ENCODE measurements at places on chromosomes 2 and 18.

- DNase-seq = no peak
Observed at GRCh38 chr2:25894135-25894830, 16.0 kb upstream of the ASXL2 start.

GRCh38 chr18:6929370-6930102 is 188.1 kb downstream of the LAMA1 start:
- DNase-seq = no peak

DNA sequence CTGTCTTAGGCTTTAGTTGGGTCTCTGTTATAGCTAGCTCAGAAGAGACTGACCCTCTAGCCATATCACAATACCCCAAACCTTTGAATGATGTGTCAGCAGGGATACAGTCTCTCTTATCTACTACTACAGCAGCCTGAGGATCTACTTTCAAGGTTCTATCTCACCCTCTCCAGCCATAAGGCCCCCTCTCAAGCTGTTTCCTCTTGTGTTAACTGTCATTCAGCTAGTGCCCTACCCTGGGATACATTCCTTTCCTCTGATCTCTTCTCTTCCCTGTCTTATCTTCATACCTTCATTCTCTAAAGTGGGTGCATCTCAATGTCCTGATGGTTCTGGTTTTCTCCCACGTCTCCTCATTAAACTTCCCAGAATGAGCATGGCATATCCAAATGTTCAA is 434.7 kb downstream of the NRXN1 start:
- DNase-seq = no peak

DNA sequence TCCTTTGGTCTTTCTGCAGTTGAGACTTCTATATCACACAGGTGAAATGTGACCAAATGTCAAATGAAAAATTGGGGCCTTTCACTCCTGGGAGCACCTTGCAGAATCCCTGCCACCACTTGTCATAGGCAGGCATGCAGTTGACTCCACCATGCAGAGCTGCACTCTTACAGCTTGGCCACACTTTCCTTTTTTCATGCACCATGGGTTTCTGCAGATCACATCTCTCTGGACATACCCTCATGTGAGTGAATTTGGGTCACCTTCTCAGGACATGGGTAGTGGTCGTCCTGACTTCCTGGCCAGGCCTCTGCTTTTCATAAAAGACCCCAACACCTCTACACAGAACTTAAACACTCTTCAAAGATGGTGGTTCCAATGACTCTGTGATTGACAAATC is 155.1 kb upstream of the RAB12 start:
- no peak for DNase-seq

- no peak for DNase-seq
Observed at GRCh38 chr18:4721545-4721944, 266.4 kb upstream of the DLGAP1 start.

DNA sequence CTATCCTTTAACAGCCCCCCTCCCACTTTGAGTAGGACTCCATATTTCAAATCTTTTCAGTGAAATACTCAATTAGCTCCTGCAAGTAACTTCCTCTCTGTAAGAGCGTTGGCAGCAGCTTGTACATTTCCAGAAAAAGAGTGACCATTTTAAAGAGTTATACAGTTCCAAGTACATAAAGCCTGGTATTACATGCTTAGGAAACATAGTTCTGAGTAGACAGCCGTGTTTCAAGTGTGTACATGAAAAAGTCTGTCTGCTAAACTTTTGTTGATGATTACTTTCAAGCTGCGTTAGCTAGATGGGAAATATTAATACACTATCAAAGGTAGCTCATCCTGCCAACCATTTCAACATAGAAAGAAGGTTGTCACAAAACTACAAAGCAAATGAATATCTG is 112.8 kb downstream of the ZNF521 start:
- DNase-seq = no peak

DNA sequence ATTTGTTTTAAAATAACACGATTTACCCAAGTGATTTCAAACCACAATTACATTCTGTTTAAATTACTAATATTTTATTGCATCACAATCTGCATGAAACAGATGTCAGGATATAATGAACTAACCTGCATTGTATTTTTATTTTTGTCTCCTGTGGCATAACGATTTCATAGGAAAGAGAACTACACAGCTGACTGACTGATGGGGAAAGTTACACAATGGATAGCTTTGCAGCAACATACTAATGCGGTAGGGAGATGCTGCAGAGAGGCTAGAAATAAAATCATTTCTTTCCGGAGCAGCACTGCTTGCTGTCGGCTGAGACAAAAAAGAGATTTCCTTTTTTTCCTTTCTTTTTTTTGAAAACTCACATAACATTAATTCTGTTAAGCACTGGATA is 36.9 kb downstream of the SCN1A start:
- no peak for DNase-seq

- DNase-seq = peak; percentile 4
Observed at GRCh38 chr18:6414118-6414722, 491 bp downstream of the L3MBTL4 start.

DNA sequence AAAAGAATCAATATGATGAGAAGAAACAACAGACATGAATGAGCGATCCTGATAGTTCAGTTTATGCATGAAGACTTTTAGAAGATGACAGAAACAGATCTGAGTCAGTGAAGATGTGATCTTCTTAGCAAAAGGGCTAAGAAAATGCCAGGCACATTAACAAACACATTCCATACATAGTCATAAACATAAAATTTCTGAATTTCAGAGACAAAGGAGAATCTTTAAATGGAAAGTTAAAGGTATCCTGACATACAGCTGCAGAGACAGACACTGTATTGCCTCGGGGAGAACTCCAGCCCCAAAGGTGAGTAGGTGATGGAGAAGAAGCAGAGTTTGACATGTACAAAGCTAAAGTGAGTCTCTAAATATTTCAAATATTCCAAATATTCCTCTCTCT is 40.6 kb upstream of the FN1 start:
- no peak for DNase-seq

DNA sequence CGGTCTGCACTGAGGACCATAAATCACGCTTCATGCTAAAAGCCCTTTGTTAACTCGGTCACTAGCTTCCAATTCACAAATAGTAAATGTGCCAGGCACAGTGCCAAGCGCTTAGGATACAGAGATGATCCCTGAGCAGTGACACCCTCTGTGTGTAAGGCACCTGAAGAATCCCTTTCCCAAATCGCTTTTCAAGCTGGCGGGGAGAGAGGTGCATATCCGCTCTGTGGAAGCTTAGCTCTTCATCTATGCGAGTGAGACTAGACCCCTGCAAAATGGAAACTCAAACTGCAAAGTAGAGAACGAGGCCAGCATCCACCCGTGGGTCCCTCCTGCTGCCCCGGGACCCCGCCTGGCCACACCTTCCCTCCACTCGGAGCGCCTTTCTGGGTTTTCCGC is 2.4 kb downstream of the PIEZO2 start:
- no peak for DNase-seq

- no peak for DNase-seq
Observed at GRCh38 chr2:98804265-98804650, 73.3 kb upstream of the MGAT4A start.

- no peak for DNase-seq
Observed at GRCh38 chr2:59353306-59353921, 1112.3 kb upstream of the FANCL start.

DNA sequence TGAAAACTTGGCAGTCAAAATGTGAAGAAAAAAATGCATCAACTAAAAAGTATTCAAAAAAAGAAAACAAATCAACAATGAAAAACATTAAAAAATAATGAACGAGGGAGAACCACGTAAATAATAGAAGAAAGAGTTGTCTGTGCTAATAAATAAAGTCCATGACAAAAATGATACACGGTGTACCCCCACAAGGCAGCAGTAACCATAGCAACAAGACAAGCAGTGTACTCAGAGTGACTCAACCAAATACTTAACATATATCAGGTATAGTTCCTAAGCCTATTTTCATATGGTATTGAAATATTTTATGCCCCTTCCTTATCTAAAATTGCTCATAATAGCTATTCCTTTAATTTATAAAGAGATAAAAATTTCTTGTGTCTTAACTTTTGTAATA is 162.3 kb upstream of the TMEM200C start:
- DNase-seq = no peak

DNA sequence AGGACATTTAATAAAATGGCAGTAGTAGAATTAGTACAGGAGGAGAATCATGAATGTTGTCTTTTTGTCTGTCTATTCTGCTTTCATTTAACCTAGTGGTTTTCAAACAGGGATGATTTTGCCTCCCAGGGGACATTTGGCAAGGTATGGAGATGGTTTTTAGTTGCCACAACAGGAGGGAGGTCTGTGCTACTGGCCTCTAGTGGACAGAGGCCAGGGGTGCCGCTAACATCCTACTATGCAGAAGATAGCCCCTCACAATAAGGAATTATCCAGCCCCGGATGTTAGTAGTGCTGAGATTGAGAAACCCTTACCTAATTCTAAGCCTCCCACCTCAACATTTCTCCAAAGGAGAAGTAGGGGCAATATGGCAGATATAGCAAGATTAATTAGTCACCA is 18.3 kb downstream of the FASTKD2 start:
- DNase-seq = no peak

DNA sequence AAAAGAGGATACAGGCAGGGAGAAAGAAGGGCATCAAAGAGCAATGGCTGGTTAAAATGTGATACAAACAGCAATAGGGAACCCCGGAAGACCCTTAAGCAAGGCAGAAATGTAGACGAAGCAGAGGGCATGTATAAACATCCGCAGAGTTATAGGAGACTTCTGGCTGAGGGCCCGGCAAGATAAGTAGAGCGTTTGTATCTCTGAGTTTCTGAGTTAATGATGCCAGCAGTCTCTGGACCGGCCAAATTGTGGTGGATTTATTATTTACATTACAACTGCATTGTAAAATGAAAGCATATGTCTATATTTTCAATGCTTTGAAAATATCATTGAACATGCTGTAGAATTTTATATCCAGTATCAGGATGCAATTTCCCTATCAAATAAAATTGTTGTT is 148.0 kb upstream of the KCTD1 start:
- DNase-seq = no peak

DNA sequence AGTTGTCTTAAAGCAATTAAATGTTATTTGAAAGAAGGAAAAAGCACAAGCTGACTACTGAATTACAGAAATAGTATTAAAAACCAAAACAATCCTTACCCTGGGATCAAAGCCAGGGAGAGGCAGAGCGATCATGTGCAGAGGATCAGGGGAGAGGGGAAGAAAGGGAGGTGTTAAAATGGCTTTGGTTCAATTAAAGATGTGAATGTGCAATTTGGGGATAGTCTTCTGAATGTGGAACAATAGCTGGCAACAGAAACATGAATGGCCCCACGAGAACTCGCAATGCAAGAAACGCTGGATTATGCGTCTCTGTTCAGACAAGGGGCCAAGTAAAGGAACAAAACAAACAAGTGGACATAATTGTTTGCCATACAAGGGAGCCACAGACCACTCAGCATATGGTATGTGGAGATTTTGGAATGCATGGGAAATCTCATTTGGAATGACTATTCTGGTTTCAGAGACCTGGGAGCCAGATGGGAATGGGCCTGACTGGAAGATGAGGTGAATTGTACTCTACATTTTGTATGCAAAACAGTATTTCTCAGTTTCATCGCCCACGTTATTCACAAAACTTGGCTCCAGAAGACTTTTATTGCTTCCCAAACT is 155.4 kb downstream of the SLC4A3 start:
- DNase-seq = no peak

GRCh38 chr18:9244376-9244775 is 90.2 kb upstream of the TWSG1 start:
- peak; percentile 28 for DNase-seq

DNA sequence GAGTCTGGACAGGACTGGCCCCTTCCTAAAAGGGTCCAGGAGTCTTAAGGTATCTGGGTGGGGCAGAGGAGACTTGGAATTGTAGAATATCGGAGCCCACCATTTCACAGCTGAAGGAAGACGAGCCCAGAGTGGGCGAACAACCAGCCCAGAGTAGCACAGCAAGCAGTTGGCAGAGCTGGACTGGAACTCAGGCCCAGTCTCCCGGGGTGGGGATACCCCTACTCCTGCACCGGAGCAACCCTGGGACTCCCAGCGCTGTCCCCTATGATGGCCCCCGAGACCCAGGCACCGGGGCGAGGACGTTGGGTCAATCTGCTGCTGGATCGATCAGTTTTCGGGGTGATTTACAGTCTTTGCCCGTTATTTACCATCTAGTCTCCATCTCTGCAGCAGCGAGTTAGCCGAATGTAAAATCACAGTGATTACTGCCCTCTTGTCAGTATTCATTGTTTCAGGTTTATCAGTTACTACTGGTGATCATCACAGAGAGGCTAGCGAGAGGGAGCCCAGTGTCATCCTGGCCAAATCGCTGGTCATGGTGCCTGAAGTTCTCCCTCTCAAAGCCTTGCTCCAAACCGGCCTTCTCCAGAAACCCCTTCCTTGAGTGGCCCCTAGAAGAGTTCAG is 75.3 kb downstream of the SMAD7 start:
- no peak for DNase-seq

- no peak for DNase-seq
Observed at GRCh38 chr18:12310762-12311161, 2.7 kb downstream of the TUBB6 start.

DNA sequence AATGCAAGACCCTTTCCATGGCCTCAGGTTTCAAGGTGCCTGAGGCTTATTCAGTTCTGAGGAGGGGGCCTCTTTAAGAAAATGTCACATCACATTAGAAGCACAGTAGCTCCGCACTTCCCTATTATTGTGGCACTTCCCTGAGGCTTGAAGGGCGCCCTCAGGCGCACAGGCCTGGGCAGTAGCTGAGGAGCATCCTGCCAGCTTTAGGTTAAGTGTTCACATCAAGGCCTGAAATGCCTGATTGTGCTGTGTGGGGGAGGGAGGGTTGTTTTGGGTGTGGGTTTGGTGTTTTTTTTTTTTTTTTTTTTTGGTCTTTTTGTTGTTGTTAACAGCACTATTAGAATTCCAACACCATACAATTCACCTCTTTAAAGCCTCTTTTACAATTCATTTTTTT is 107.9 kb downstream of the CABLES1 start:
- DNase-seq = no peak

GRCh38 chr2:98378196-98378595 is 31.9 kb downstream of the CNGA3 start:
- DNase-seq = no peak

DNA sequence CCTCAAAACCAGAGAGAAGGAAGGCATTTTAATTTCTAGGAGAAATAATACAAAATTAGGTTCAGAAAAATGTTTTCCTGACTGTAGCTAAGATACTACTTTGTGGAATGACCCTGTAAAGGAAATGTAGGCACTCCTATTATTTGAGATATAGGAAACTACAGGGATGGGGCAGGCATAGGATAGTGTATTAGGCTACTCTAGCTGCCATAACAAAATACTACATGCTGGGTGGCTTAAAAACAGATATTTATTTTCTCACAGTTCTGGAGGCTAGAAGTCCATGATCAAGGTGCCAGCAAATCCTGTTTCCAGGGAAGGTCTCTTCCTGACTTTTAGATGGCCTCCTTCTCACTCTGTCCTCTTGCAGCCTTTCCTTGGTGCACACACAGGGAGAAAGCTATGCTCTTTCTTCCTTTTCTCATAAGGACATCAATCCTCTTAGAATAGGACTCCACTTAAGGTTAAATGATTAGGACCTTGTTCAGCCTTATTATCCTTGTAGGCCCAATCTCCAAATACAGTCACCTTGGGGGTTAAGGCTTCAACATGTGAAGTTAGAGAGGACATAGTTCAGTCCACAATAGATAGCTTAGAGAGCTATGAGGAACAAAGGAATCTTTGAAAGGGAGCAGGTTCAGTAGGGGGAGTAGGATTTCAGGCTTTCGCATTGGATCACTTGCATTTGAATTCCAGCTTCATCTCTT is 14.0 kb upstream of the CAVIN2 start:
- DNase-seq = no peak

Measured in CD4-positive, alpha-beta T cell treated with Interleukin-15 for 4 hours (primary cell).